ENCODE measurements at places on chromosomes 5 and 9.

DNA sequence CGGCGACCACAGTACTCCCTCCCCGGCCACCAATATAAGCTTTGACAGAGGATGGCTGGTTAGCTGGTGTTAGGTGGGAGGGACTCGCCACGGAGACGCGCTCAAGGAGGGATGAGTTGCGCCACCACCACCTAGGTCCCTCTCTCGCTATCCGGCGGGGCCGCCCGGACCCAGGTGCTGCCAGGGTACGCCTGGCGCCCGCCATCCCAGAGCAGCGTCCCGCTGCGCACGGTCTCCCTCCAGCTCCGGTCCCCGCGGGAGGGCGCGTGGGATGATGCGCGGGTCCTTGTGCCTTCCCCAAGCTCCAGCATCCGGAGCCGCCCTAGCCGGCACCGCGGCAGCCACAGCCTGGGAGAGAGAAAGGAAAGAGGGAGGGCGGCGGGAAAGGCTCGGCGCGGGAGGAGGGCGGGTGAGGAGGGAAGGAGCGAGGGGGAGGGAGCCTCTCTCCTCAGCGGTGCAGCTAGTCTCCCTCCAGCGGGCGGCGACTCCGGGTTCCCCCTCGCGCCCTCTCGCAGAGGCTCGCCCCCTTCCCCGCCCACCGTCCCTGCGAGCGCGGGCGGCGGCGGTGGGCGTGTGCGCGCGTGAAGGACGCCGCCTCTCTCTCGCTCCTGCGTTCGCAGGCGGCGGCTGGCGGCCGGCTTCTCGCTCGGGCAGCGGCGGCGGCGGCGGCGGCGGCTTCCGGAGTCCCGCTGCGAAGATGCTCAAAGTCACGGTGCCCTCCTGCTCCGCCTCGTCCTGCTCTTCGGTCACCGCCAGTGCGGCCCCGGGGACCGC is at the start of gene CAMK4:
CAMK4 (plus strand) TSS at position 598 of the 774 bp plus-strand sequence; CDS start at position 698, 100 bp downstream.
- peak; percentile 88 for DNase-seq

DNA sequence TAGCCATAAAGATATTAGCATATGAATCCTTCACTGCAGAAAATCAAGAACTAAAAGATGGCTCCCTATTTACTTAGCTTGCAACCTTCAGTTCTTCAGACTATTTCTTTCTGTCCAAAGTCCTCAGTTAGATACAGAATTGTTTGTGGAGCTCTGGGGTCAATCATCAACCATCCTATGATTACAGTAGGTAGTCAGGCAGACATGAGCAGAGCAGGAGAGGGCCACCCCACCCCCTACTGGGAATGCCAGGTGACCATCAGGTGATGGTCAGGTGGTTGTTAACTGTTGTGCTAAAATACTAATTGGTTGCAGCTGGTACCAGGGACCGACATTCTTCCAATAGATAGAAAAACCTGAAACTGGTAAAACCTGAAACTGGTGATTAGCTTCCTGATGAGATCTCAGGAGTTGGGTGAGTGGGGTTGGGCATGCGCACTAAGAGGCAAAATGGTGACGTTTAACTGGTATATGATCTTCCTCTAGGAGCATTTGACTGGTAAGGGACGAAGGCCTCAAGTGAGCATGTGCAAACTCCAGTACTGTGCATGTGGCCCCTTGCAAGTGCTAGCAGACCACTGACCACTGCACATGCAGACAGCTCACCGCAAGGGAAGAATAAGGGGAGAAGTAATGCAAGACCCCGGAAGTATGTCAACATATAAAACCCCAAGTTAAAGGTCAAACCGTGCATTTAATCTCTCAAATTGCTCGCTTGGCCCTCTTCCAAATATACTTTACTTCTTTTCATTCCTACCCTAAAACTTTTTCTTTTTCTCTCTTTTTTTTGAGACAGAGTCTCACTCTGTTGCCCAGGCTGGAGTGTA is 13.6 kb downstream of the C9orf57 start:
- no peak for DNase-seq

- no peak for DNase-seq
Observed at GRCh38 chr5:139886213-139886612, 90.6 kb downstream of the PSD2 start.

DNA sequence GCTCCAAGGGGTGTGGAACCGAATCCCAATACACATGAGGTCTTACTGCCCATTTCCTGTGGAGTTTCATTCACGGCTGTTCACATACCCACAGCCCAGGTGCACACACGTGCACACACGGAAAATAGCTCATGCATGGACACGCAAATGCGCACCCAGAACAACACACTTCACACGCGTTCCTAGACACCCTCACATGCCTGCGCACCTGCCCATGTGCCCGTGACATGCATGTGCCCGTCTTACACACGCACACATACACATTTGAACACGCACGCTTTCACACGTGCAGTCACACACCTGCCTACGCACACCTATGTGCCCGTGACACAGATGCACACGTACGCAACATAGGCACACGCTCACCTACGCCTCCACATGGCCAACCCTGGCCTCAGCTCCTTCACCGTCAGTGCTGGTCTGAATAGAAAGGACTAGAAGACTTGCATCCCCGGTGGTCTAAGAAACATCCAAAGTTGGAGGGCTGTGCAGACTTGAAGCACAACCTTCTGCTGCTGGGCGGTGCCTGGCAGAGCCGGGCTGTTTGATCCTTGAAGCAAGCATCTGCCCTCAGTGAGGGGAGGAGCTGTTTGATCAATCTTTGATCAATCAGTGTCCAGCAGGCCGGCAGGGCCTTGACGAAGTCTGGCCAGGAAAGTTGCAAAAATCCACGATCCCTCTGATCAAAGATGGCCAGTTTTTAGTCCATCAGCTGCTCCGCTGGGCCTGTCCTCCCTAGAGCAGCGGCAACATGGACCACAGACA is 164.7 kb downstream of the OLFM1 start:
- no peak for DNase-seq

GRCh38 chr9:36218011-36218410 is 27.3 kb downstream of the CLTA start:
- no peak for DNase-seq

DNA sequence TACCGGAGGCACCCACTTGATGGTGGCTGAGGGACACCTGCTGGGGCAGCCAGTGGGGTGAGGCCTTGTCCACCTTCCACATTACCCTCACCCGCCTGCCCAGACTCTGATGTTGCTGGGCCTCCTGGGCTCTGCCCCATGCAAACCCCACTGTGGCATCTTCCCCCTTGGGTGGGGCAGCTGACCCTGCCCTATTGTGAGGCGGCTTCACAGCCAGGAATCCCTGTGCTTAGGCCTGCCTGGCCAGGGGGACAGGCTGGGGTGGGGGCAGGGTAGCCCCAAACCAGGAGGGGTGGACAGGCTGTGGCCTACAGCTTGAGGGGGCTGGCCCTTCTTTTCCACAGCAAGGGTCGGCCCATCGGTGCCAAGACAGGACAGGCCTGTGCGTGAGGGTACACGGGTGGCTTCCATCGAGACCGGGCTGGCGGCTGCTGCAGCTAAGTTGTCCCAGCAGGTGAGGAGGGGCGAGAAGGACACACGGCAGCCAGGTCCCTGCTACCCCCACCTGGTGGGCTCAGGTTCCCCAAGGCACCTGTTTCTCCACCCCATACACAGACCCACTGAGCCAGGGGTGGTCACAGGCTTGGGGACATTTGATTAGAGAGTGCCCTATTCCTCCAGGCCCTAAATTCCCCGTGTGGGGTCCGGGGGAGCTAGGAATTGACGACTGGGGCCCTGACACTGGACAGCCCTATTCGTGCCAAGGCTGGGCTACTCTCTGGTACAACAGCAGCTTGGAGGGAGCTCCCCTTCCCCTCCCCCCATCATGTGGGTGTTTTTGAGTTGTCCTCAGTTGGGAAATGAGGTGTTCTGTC is 99.2 kb downstream of the PHF2 start:
- peak; percentile 38 for DNase-seq

Measured in right forelimb (tissue), 1 donor.